T-helper 9 cell (primary cell): ENCODE measurements at places on chromosomes 6 and 20.

- no peak for DNase-seq
Observed at GRCh38 chr6:32196682-32197616, 4.5 kb upstream of the GPSM3 start.

GRCh38 chr6:71038711-71039344, 82.0 kb upstream of the B3GAT2 start:
- DNase-seq: no peak

- no peak for DNase-seq
Observed at GRCh38 chr6:32774426-32774825, 11.1 kb upstream of the HLA-DQB2 start.

GRCh38 chr6:149368065-149368464, 32.0 kb upstream of the SUMO4 start:
- no peak for DNase-seq

- DNase-seq: no peak
Observed at GRCh38 chr20:35661053-35661452, 3.6 kb downstream of the CPNE1 start.

DNA sequence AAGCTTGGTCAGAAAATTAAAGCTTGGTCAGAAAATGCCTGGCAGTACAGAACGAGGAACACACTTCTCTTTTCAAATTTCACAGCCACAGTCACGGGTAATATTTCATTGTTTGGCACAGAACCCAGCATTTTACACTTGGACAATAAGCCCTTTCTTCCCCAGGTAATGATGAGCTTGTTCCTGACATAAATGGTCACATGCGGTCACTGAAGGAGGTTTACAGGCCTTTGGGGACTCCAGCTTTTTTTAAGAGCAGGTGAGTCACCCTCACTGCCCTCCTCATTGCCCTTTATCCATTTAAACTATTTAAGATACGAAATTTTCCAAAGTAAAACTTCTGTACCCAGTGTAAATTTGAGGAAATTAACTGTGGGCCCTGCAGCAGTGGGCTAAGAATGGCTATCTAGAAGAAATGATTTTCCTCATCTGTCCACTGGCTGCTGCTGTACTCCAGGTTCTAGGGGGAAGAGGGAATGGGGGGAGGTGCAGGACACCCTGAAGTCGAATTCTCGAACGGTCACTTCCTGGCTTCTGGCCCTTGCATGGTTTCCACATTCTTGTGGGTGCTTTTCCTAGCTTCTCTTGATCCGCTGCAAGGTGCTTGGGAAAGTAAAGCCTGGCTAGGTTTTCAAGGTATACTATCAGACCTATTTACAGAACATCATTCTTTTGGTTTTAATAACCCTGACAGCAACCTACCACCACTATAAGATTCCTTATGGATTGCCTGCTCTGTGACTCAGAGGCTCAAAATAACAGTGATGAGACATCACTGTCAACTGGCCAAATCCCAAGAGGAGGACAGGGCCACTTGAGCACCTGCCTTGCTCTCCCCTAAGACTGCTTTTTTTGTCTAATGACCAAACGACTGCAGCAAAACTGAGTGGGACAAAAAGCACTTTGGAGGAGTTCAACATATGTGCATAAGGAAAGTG, 75.8 kb downstream of the PREP start:
- DNase-seq: no peak

- no peak for DNase-seq
Observed at GRCh38 chr6:139256087-139256486, 35.7 kb downstream of the TXLNB start.

DNA sequence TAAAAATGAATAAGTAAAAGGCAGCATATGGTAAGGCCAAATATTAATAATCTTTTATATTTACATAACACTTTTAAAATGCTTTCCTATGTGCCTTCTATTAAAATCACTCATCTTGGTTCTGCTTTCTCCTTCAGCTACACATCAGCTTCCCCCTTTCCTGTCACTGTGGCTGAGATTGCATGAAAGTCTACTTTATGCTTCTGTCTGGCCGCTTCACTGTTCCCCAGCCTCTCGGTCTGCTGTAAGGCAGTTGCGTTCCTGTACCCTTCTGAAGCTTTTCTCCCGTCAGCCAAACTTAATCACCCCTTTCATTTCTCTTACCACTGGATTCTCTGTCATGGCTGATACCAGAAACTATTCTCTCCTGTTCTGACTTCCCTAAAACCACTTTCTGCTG, 34.6 kb downstream of the SOX4 start:
- DNase-seq: no peak
